Psoas muscle (tissue), 8 donors: ENCODE measurements at places on chromosomes 7 and 10. TPM values are rescaled to one million over a fixed set of nuclear protein-coding genes. Genes with fewer than 3 reads are reported as not detected.

CYP2E1 gene
- total RNA-seq: 1.6 TPM

DGKI gene
- 0.56 TPM for total RNA-seq

CDHR1 gene
- not detected for total RNA-seq

PHYHIPL gene
- total RNA-seq: 0.08 TPM

HOXA11 gene
- not detected for total RNA-seq

GPR141 gene
- not detected for total RNA-seq

TEX47 gene
- total RNA-seq: not detected

ASB4 gene
- 11.9 TPM for total RNA-seq

IDI2 gene
- 182 TPM for total RNA-seq

CASP7 gene
- total RNA-seq: 8.2 TPM

ANKRD30A gene
- total RNA-seq: not detected

ABCB1 gene
- 1.4 TPM for total RNA-seq

THNSL1 gene
- total RNA-seq: 8.7 TPM

P4HA1 gene
- 58.3 TPM for total RNA-seq

NRCAM gene
- total RNA-seq: 0.25 TPM

KCNH2 gene
- 0.21 TPM for total RNA-seq

DCLRE1A gene
- 3.0 TPM for total RNA-seq

COL26A1 gene
- total RNA-seq: not detected

GTF2IRD1 gene
- 99.8 TPM for total RNA-seq

TFEC gene
- total RNA-seq: 0.93 TPM

ZNF775 gene
- 3.2 TPM for total RNA-seq

ADRB1 gene
- 0.39 TPM for total RNA-seq

EPHB4 gene
- 10.3 TPM for total RNA-seq

MBL2 gene
- not detected for total RNA-seq

LOXL4 gene
- total RNA-seq: 14.7 TPM

RSPH10B gene
- total RNA-seq: 0.58 TPM

PSD gene
- total RNA-seq: 0.15 TPM

ZNF735 gene
- not detected for total RNA-seq

APBB1IP gene
- 2.7 TPM for total RNA-seq

ZMIZ2 gene
- total RNA-seq: 25.0 TPM

HYAL4 gene
- total RNA-seq: 3.2 TPM

AZGP1 gene
- 0.69 TPM for total RNA-seq

NOD1 gene
- 4.1 TPM for total RNA-seq

C10orf105 gene
- not detected for total RNA-seq

ZCWPW1 gene
- total RNA-seq: 3.9 TPM

CCDC136 gene
- 3.9 TPM for total RNA-seq

CDK14 gene
- 12.3 TPM for total RNA-seq

ZNF277 gene
- 10.0 TPM for total RNA-seq

ANKRD26 gene
- 9.4 TPM for total RNA-seq

CCDC172 gene
- not detected for total RNA-seq

PILRB gene
- total RNA-seq: 13.3 TPM

CPA1 gene
- 1.1 TPM for total RNA-seq

AMZ1 gene
- not detected for total RNA-seq

TMEM196 gene
- not detected for total RNA-seq

FAS gene
- total RNA-seq: 1.6 TPM

SYT15B gene
- total RNA-seq: 1.5 TPM

LRRC4 gene
- total RNA-seq: 3.0 TPM

ARMC3 gene
- not detected for total RNA-seq

RHBDD2 gene
- 32.0 TPM for total RNA-seq

ADAM12 gene
- 0.68 TPM for total RNA-seq

PTF1A gene
- total RNA-seq: not detected

GRM3 gene
- total RNA-seq: not detected

PNLIPRP2 gene
- total RNA-seq: not detected

KIAA1217 gene
- 169 TPM for total RNA-seq

PANK1 gene
- 17.0 TPM for total RNA-seq

CAMK2B gene
- total RNA-seq: 81.4 TPM

DYNC1I1 gene
- 6.9 TPM for total RNA-seq

MSMB gene
- total RNA-seq: not detected

CYP26C1 gene
- total RNA-seq: not detected
